EH (cell line): ENCODE measurements at places on chromosomes 1 and 21.
A peak's percentile ranks its signal among the peaks of the same experiment; 100 is the strongest.

- peak; percentile 64 for DNase-seq
Measured at GRCh38 chr1:207964195-207964966, 53.5 kb upstream of the CD34 start.

DNA sequence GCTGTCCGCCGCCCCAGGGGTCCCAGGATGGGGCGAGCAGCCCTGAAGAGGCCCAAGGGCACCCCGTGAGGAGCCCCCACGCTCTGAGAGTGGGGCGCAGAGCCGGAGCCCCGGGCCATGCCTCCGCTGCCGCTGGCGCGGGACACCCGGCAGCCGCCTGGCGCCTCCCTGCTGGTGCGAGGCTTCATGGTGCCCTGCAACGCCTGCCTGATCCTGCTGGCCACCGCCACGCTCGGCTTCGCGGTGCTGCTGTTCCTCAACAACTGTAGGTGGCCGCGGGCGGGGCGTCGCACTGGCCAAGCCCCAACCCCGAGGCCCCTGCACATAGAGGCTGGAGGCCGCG is 14.5 kb downstream of the AGRN start:
- DNase-seq = no peak

DNA sequence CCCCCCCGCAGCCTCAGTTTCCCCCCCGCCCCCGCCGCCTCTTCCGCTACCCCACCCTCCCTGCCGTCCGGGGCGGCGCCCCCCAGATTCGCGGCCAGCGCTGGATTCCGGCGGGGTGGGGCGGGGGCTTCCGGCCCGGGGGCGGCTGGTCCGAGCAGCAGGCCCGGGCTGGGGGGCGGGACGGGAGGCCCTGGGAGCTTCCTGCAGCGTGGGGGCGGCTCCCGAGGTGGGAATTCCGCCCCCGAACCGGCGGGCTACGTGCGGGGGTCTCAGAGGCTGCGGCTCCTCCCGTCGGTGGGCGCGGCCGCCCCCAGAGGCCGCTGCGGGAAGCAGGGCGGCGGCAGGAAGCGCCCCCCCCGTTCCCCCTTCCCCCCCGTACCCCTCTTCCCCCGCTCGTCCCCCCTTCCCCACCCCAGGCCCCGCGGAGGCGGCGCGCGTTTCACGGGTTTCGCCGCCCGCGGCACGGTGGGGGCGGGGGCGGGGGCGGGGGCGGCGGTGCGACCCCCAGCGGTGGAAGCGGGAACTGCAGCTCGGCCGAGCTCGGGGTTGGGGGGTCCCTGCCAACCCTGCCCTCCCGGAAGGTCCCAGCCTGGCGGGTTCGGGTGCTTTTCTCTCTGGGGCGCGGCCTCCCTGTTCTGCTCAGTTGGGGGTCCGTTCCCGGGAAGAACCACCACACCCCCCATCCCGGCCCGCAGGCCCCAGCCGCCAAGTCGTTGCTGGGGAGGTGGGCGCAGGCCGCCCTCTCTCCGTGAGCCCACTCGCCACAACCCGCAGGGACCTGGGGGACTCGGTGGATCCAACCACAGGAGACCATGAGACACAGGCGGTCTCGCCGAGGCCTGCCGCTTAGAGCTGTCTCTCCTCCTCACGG is 76.3 kb downstream of the MORN1 start:
- peak; percentile 64 for DNase-seq

- DNase-seq = peak; percentile 86
Measured at GRCh38 chr1:222413436-222413835, 134.5 kb downstream of the HHIPL2 start.

- DNase-seq = peak; percentile 13
Measured at GRCh38 chr1:152919071-152919470, 10.7 kb downstream of the IVL start.

DNA sequence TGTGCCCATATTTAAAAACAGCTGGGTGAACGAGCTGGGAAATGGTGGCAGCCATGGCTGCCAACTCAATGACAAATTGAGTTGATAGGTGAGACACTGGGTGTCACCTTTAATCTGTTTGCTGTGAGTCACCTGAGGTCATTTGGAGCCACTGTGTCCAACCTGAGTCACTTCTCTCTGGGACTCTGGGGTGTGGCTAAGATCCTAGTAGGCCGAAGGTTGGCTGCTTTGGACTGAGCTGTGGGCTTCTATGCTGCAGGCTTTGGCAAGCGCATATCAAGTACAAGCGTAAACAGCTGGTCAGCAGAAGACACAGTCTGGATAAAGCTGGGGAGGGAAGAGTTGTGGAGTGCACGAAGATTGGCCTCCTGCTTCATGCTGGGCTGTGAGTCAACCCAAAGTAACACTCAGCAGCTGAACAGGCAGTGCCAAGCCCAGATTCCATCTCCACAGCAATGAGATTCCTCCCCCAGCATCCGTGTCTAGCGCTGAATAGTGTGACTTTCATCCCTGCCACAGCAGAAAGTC is 24.0 kb downstream of the TEX35 start:
- DNase-seq = peak; percentile 99

- no peak for DNase-seq
Measured at GRCh38 chr21:44568261-44568660, 5.3 kb upstream of the KRTAP10-4 start.

GRCh38 chr21:41246808-41247207 is 69.8 kb upstream of the FAM3B start:
- no peak for DNase-seq

GRCh38 chr21:21182401-21183010 is 184.3 kb downstream of the NCAM2 start:
- DNase-seq = peak; percentile 39

GRCh38 chr1:235567812-235568503 is 63.7 kb upstream of the B3GALNT2 start:
- DNase-seq = no peak

GRCh38 chr1:207659545-207660153 is 14.7 kb downstream of the CR1L start:
- DNase-seq = no peak

GRCh38 chr21:17848228-17848627 is 29.1 kb upstream of the C21orf91 start:
- DNase-seq = peak; percentile 97

GRCh38 chr1:75841421-75841820 is 44.7 kb downstream of the MSH4 start:
- DNase-seq = no peak

DNA sequence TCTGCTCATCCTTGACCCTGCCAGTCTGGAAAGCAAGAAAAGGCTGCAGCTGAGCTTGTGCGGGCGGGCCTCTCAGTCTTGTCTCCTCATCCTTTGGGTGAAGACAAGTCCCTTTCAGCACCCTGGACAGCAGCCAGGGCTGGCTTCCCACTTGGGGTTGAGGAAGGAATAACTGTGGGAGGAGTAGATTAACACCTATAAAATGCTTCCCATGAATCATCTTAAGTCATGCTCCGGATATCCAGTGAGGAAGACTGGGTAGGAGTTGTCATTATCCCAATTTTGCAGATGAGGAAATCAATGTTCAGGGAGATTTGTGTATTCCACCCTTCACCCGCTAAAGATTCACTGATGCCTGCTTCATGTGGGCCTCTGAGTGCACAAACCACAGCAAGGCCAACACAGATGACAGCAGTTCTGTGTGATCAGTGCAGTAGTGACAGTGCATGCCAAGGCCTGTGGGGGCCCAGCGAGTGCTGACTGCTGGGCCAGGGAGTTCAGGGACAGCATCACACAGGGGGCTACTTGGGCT is 20.1 kb upstream of the COL16A1 start:
- peak; percentile 84 for DNase-seq

DNA sequence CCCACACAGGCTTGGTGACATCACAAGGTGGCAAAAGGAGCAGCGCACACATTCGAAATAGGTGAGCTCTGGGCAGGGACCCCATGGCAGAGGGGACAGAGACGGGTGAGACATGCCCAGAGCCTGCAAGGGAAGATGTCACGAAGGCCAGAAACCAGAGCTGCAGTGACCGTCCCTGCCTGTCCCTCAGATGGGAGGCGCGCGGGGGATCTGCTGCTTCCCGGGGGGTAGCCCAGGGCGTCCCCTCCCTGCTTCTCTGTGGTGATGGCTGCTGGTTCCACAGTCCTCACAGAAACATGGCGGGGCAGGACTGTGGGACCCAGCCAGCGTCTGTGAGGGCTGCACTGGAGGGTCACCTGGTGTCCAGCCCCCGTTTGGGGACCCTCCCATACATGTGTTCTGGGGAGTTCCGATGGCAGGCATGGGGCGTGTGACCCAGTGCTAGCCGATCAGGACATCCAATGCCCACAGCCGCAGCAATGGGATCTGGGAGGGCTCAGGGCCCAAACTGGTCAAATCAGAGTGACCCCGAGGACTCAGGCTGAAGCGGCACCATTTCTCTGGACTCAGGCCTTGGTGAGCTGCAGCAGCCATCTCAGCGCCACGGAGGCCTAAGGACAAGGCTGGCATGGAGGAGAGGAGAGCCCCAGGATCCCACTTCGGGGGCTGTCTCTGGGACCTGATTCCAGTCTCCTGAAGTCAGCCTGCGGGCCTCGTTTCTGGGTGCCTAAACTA is 20.7 kb upstream of the SPSB1 start:
- DNase-seq = no peak

- DNase-seq = no peak
Measured at GRCh38 chr1:6996371-6996770, 211.1 kb downstream of the CAMTA1 start.

DNA sequence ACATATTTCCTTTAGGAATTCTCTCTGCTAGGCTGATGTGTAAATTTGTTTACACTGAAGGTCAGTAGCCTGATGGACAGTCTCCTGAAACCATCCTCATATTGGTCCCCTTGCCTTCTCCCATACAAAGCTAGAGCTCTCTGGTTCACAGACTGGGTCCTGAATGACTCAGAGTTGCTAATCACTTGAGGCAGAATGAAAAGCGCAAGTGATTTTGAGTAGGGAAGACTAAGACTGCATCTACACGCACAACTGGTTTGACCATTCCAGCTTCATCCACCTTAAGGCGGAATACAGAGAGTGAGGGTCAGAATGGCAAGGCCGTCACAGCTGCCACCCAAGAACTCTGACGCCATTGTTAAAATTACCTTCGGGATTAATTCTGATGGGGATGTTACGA is 70.2 kb upstream of the KIF26B start:
- peak; percentile 24 for DNase-seq

GRCh38 chr1:186512698-186513457 is 52.0 kb upstream of the PDC start:
- DNase-seq = no peak

GRCh38 chr1:34885405-34886247 is 26.1 kb upstream of the SMIM12 start:
- DNase-seq = peak; percentile 58

- DNase-seq = peak; percentile 31
Measured at GRCh38 chr1:151472856-151473731, 13.8 kb upstream of the POGZ start.

GRCh38 chr1:20440785-20441200 is 45.2 kb downstream of the CAMK2N1 start:
- peak; percentile 66 for DNase-seq

- no peak for DNase-seq
Measured at GRCh38 chr21:17590430-17590829, 22.3 kb downstream of the BTG3 start.

GRCh38 chr1:225201447-225201846 is 226.4 kb downstream of the LBR start:
- no peak for DNase-seq

DNA sequence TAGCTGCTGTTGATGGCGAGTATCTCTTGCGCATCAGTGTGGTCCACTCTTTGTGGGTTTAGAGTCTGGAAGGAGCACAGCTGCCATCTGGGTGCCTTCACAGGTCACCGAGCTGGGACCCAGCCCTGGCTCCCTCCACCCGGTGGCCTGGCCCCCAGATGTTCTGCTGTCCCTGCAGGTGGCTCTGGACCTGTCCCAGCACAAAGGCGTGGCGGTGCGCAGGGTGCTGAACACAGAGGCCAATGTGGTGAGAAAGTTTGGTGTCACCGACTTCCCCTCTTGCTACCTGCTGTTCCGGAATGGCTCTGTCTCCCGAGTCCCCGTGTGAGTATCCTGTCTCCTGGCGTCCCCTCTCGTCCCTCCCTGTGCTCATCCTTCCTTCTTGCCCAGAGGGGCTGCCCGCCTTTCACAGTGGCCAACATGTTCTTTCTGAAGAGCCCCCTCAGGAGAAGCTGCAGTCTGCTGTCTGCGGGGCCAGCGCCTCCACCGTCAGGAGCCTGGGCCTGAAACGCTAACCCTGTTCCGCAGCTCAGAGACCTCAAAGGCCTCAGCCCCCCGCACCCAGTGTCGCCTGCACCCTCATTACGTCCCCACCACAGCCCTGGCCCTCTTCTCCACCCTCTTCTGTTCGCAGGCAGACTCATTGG is 27.4 kb downstream of the QSOX1 start:
- DNase-seq = no peak

DNA sequence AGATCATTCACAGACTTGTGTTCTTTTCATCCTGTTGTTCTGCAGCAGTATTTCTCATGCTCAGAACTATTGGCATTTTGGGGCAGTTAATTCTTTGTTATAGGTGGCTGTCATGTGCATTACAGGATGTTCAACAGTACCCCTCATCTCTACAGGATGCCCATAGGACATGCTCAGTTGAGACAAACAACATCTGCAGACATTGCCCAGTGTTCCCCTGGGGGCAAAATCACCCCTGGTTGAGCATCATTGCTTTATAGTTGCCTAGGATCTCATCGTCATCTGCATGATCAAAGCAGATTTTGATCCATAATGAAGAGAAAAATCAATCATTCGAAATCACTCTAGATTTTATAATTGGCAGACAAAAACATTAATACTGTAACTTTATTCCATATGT is 222.5 kb upstream of the CACYBP start:
- DNase-seq = no peak

GRCh38 chr1:24206516-24207394 is 19.7 kb upstream of the IFNLR1 start:
- no peak for DNase-seq

GRCh38 chr1:226350519-226350865 is 41.5 kb upstream of the LIN9 start:
- DNase-seq = no peak

DNA sequence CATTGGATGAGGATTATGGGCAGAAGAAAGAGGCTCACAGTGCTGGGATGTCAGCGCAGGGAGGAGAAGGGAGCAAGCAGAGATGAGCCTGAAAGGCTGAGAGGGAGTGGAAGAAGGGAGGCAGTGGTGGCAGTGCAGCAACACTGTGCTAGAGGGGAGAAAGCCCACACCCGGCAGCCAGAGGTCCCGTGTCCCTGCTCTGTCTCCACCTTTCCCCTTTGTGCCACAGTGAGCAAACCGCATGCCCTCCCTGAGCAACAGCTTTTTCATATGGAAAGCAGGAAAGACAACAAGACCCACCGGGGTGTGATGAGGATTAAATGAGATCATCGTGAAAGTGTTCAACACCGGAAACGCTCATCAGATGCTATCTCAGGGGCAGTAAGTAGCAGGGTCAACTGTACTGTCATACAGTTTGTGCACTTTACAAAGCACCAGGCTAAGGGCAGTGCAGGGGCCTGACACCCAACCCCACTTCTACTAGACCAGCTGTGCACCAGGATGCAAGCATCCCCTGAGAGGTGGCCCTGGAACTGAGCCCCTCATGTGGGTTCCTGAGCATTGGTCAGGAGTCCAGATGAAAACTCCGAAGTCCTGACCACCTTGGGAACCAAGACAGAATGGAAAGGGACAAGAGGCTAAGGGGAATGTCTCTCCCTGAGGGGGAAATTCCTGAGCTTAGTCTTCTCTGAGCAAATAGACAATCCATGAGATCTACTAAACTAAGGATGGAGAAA is 9.1 kb downstream of the NHLH1 start:
- DNase-seq = peak; percentile 83
